ENCODE measurements at places on chromosomes 7 and 10. TPM values are rescaled to one million over a fixed set of nuclear protein-coding genes. Genes with fewer than 3 reads are reported as not detected.

The PRF1 gene
- not detected for total RNA-seq

The PALD1 gene
- total RNA-seq = 177 TPM

The AKR1C1 gene
- total RNA-seq = 30.8 TPM

The REEP3 gene
- total RNA-seq = 34.0 TPM

The FAM131B gene
- 0.13 TPM for total RNA-seq

The GPR15LG gene
- not detected for total RNA-seq

The PPP1R17 gene
- not detected for total RNA-seq

The C7orf33 gene
- total RNA-seq = not detected

The LRMDA gene
- total RNA-seq = 10.4 TPM

The UTF1 gene
- not detected for total RNA-seq

The STK31 gene
- 0.13 TPM for total RNA-seq

The ZMYND11 gene
- total RNA-seq = 46.7 TPM

The INSYN2A gene
- total RNA-seq = not detected

The TMEM130 gene
- not detected for total RNA-seq

The BMPER gene
- total RNA-seq = 4.9 TPM

The ATRNL1 gene
- 0.77 TPM for total RNA-seq

The FEZF1 gene
- not detected for total RNA-seq

The OR2F2 gene
- not detected for total RNA-seq

The UNCX gene
- total RNA-seq = not detected

The SH2D4B gene
- under 0.01 TPM for total RNA-seq

The PHKG1 gene
- 0.13 TPM for total RNA-seq

The LIPK gene
- total RNA-seq = not detected

The XRCC2 gene
- total RNA-seq = 3.7 TPM

The NYAP1 gene
- 2.1 TPM for total RNA-seq

The MDFIC gene
- 40.8 TPM for total RNA-seq

The SAP25 gene
- not detected for total RNA-seq

The TMEM273 gene
- 68.7 TPM for total RNA-seq

Measured in dermis microvascular lymphatic vessel endothelial cell (primary cell).